ENCODE measurements at places on chromosomes 7 and 10.

- DNase-seq: no peak
Measured at GRCh38 chr7:16114633-16115032, 306.7 kb downstream of the CRPPA start.

- DNase-seq: no peak
Measured at GRCh38 chr7:121322460-121322859, 6.3 kb upstream of the WNT16 start.

GRCh38 chr10:114245121-114245791 lies 6.2 kb downstream of the VWA2 start:
- no peak for DNase-seq

DNA sequence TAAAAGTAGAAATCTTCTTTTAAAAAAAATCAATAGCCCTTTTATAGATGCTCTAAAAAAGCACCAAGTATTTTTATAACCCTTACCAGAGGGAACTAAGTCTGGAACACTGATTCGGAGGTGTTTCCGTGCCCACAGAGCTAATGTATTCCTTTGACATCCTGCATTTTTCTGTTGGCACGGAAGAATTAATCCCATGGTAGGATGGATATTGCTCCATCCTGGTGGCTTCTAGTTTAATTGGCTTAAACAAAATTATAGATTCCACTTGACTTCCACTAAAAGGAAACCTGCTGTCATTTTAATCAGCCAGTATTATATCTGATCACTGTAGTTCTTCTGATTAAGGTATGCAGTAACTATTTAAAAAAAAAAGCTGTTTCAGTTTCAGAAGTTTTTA lies 164.0 kb upstream of the NPS start:
- no peak for DNase-seq

- DNase-seq: no peak
Measured at GRCh38 chr10:100566561-100566960, 30.8 kb downstream of the HIF1AN start.

GRCh38 chr10:6273351-6273750 lies 70.6 kb downstream of the PFKFB3 start:
- no peak for DNase-seq

DNA sequence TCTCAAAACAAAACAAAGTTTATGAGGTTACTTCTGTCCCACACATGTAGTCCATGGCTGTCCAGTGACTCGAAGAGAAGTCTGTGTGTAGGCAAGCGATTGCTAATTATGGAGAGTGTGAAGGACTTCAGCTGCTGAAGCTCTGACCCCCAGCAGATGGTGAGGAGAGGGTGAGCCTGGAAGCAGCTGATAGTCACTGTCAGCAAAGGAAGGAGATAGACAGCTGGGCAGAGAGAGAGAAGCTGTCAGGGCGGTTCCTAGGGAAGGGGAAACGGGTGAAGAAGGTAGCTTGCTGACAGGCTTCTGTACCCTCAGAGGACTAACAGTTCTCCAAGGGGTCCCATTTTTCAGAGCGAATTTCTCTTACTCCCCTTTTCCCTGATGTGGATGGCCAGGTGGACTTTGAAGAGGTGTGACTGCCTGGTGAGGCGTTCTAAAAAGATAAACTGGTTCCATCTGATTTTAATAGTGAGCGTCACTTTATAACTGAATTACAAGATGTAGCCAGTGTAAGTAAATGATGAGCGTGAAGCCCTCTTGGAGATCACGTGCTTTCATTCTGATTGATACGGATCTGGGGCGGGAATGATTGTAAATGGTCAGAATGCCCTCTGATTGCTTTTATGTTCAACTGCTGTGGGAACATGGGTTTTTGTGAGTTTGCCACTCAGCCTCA lies 12.1 kb downstream of the ZSCAN21 start:
- DNase-seq: no peak

DNA sequence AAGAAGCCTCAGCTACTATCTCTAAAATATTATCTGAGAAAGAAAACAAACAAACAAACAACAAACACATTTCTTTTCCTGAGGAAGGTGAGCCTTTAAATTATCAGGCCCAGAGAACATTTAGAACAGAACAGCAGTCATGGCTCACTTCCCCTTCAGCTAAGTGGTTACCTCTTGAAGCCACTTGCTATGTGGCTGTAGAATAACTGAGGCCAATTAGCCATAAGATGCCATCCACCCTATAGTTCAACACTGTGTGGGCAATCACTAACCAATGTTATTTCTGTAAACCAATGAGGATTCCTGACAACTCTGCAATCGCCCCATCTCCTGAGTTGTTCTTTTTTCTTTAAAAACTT lies 3.7 kb upstream of the UPP1 start:
- no peak for DNase-seq

- no peak for DNase-seq
Measured at GRCh38 chr7:24378871-24379616, 95.1 kb downstream of the NPY start.

DNA sequence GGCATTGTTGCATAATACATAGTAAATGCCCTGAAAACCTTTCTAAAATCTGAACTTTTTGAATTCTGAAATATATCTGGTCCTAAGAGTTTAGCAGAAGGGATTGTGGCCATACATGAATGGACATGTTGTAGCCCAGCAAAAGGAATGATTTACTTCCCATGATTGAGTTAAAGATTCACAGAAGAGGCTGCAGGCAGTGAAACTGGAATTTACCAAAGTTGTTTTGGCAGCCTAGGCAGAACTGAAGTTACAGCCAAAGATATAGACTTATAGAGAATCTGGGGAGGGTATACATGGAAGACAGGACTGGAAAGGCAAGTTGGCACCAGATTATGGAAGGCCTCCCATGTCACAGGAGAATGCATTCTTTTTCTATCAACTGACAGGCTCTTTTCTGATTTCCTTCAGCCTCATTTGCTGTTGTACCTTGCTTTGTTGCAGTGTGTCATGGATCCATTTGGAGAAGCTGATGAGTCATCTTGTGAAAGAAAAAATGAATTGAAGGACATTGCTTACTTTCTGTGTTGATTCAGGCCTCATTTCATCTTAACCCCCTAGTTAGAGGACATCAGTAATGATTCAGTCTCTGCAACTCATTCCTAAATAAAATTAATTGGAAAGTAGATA lies 356.2 kb upstream of the LRGUK start:
- DNase-seq: no peak

GRCh38 chr7:16900209-16900768 lies 18.5 kb upstream of the AGR3 start:
- no peak for DNase-seq

DNA sequence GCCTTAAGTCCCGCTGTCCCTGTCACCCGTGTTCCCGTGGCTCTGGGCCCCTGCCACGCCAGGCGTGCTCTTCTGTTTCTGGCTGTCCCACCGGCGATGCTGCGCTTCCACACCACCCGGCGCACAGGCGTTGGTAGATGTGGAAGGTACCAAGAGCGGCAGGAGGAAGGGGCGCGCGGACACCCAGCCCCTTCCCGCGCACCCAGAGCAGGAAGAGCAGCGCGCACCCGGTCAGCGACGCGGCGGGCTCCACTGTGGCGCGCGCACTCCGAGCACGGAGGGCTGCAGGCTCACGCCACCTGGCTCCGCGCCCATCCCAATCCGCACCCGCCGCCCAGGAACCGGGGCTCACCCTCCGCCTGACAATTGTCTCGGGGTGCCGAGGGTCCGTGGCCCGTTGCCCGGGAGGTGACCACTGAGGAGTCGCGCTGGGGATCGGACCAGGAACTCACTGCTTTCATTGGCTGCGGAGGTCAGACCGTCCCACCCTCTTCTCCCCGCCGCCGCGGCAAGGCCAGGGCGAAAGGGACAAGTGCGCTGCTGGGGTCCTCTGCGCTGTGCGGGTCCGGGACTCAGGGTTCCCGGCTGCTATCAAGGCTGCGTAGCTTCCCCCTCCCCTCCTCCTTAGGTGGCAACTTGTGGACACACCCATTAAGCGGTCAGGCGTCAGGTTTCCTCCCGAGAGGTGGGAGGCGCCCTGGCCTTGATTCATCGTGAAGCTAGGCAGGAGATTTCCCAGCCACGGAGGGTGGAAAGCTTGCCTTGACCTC lies 121.6 kb upstream of the ZNF92 start:
- no peak for DNase-seq

DNA sequence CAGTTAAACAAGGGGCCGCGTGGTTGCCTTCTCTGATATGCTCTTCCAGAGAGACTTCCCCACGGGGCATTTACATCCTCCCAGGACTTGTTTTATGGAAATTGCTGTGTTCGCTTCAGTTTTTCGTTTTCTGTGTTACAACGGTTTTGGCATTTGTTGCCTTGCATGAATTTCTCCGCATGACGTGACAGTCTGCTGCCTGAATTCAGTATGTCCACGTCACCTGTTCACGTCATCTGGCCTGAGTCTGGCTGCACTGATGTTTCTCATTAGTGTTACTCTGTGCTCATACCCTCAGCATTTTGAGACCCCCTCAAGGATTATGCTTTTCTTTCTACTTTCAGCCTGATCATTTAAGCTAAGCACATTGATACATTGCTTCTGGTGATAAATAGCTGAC lies 49.1 kb upstream of the INSYN2A start:
- no peak for DNase-seq

DNA sequence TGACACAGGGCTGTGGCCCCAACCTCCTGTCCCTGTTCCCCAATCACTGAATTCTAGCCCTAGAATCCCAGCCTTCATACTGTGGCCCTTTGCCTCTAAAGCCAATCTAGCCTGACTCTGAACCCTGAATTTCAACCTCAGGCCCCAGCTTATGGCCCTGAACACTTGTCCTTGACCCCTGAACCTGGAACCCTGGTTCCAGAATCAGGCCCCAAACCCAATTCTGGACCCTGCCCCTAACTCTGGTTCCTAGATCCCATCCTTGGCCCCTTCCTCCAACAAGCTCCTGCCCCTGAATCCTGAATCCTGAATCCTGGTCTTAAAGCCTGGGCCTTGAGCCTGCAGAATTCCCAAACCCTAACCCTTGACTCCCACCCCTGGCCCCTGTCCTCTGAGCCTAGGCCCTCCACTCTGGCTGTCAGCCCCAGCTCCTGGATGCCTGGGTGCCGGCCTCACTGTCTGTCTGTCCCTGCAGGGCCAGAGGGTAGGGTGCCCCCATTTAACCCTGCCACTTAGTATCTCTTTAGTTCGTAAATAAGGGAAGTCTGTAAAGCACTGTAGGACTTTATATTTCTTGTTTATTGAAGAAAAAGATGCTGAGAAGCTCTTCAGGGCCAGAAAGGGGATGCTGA lies 1.3 kb downstream of the INPP5A start:
- no peak for DNase-seq
